NCI-H187 (cell line): ENCODE measurements at places on chromosomes 5 and 9.

DNA sequence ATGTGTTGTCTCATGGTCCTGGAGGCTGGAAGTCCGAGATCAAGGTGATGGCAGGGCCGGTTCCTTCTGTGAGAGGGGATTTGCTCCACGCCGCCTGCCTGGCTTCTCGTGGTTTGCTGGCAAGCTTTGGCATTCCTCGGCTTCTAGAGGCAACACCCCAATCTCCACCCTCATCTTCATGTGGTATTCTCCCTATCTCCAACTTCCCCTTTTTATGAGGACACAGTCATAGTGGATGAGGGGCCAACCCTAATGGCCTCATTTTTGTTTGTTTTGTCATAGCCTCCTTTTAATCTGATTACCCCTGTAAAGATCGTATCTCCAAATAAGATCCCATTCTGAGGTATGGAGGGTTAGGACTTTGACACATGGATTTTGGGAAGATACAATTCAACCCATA is 41.7 kb upstream of the CLK4 start:
- DNase-seq: no peak

- no peak for DNase-seq
Observed at GRCh38 chr5:65506961-65507360, 25.2 kb upstream of the ADAMTS6 start.

- DNase-seq: no peak
Observed at GRCh38 chr9:98805506-98806272, 1.8 kb upstream of the GALNT12 start.

GRCh38 chr9:5631026-5631425 is 2.1 kb downstream of the RIC1 start:
- DNase-seq: no peak

- DNase-seq: no peak
Observed at GRCh38 chr9:93660352-93661046, 84.1 kb downstream of the PHF2 start.

DNA sequence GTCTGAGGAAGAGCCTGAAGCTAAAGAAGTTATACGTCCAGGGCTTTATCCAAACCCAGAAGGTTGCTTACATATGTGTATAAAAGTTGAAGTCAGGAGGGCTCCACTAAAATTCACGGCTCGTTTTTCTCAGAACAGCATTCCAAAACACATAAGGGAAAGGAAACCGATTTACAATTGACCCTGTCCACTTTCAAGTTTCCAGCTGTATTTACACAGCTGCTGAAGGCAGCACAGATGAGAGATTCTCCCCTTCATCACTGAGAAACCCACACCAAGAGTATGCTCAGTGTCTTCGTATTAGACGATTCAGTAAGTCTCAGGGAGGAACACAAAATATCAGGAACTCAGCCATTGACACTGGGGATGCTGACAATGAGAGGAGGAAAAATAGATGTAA is 5.9 kb upstream of the NREP start:
- no peak for DNase-seq

DNA sequence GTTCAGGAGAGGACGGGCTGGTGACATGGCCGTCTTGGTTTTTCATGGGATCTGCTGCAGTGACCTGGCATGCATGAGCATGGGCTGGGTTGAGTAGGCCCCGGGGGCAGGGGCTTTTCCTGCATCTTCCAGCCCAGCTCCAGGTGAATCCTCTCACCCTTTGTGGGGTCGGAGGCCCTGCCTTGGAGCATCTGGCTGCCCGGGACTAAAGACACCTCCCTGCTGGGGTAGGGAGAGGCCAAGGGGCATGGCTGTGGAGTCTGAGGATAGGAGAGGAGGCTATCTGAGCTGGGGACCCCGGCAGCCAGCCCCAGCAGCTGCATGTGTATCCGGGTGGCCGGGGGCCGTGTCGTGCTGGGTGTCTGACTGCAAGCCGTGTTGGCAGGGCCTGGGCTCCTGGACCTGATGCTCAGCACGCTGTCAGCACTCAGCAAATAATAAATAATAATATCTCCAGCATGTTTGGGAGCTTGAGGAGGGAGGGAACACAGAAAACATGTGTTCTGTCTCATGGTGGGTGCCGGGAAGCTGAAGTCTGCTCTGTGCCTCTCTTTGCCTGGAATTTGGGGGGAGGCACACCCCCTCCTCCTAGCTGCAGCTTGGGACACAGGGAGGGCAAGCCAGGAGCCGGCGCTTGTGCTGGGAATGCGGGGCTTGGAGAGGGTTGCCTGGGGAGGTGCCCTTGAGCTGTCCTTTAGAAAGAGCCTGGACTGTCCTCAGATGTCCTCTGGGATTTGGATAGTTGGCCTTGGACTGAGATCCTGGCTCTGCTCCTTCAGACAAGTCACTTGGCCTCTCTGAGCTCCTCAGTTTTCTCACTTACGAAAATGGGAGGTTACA is 28.4 kb upstream of the PITX1 start:
- DNase-seq: no peak

DNA sequence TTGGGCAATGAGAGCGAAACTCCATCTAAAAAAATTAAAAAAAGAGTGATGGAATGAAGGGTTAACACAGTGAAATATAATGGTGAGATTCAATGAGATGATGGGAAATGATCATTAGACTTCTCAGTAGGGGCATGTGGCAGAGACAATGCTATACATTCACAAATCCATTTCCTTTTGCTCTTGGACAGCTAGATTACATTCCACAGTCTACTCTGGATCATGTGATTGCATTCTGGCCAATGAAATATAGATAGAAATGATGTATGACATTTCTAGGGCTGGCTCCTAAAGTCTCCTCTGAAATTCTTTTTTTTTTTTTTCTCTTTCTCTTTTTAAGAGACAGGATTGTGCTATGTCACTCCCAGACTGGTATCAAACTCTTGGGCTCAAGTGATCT is 3.8 kb upstream of the GALT start:
- no peak for DNase-seq

- DNase-seq: no peak
Observed at GRCh38 chr9:77063645-77064285, 44.3 kb downstream of the FOXB2 start.

DNA sequence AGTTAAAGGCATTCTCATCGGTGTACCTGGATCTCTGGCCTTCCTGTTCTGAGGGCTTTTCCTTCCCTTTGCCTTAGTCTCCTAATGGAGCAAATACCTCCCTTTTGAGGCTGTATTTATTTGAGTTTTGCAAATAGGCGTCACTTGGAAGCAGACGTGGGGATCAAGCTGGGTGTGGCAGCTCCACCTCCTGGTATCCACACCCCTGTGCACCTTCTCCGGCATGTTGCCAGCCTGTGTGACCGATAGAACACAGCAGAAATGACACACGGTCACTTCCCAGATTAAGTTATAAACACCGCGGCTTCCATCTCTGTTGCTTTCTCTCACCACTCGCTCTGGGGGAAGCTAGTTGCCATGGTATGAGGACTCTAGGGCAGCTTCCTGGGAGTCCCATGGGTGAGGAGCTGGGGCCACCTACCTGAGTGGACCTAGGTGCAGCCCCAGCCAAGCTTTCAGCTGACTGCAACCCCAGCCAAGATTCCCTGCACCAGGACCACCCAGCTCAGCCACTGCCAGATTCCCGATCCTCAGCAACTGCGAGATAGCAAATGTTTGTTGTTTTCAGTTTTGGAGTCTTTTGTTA is 214.4 kb upstream of the MVB12B start:
- no peak for DNase-seq

- DNase-seq: no peak
Observed at GRCh38 chr5:80282054-80282453, 26.2 kb upstream of the SERINC5 start.

DNA sequence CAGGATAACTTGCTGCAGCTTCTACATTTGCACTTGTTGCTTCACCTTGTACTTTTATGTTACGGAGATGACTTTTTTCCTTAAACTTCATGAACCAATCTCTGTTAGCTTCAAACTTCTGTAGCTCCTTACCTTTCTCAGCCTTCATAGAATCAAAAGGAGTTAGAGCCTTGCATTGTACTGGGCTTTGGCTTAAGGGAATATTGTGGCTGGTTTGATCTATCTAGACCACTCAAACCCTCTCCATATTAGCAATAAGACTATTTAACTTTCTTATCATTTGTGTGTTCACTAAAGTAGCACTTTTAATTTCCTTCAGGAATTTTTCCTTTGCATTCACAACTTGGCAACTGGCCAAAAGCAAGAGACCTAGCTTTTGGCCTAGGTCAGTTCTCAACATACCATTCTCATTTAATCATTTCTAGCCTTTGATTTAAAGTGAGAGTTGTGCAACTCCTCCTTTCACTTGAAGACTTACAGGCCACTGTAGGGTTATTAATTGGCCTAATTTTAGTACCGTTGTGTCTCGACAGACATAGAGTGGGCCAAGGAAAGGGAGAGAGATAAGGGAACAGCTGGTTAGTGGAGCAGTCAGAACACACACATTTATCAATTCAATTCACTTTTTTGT is 63.7 kb downstream of the SHOC1 start:
- DNase-seq: no peak

GRCh38 chr5:22928821-22929482 is 75.8 kb upstream of the CDH12 start:
- no peak for DNase-seq

- DNase-seq: no peak
Observed at GRCh38 chr5:478982-479535, 36.1 kb downstream of the EXOC3 start.

DNA sequence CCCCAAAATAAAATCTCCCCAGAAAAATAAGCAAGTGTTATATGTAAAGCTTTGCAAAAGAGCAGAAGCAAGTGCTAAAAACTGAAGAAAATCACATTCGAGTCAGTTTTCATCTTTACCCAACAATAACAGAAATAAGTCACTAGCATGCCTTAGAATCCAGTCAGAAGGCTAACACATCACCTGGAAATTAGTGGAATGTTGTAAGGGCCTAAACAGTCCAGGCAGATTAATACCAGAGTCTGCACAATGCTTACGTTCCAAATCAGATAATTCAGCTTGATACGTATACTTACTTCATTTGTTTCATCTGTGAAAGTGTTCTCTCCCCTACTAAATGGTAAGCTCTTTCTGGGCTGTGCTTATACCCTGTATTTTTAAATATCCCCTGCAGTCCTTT is 42.7 kb downstream of the SUSD1 start:
- DNase-seq: no peak

GRCh38 chr9:120071760-120072159 is 508.2 kb downstream of the CDK5RAP2 start:
- no peak for DNase-seq

DNA sequence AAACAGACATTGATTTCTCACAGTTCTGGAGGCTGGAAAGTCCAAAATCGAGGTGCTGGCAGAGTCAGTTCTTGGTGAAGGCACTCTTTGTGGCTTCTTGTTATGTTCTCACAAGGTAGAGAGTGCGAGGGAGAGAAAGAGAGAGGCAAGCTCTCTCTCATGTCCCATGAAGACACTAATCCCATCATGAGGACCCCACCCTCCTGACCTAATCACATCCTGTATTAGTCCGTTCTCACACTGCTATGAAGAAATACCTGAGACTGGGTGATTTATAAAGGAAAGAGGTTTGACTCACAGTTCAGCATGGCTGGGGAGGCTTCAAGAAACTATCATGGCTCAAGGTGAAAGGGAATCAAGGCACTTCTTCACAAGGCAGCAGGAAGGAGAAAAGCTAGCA is 5.7 kb upstream of the AMACR start:
- DNase-seq: no peak

DNA sequence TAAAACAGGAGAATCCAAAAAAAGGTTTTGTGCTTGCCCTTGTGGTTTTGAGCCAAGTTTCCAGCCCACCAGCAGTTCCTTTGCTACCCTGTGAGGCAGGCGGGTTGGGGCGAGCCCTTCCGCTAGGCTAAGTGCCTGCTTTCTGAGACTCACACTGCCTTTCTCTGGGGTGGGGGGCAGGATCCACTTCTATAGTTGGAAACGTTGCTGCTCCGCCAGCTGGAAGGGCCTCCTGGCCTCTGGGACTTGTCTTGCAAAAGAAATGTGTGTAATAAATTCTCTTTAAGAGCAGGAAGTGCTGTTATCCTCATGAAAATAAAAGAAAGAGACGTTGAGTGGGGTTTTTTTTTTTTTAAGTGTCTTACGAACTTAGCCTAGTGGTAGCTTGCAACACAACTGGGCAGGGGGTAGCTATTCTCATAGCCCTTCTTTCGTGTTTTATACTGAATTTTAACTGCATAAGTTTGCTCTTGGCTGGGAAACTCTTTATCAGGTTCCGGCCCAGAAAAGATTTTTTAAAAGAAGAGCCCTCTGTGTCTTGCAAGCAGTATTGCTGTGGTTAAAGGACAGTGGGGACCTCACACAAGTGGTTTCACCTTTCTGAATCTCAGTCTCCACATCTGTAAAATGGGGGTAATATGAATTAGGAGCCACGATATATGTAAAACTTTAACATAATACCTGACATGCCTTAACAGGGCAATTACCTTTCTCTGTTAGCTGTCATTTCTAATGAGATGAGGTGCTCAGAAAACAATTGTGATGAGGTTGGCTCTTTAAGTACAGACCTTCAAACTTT is 19.8 kb downstream of the JADE2 start:
- no peak for DNase-seq

GRCh38 chr5:129345213-129345924 is 114.7 kb upstream of the ADAMTS19 start:
- DNase-seq: no peak

- DNase-seq: no peak
Observed at GRCh38 chr5:172102913-172103626, 85.0 kb downstream of the STK10 start.

DNA sequence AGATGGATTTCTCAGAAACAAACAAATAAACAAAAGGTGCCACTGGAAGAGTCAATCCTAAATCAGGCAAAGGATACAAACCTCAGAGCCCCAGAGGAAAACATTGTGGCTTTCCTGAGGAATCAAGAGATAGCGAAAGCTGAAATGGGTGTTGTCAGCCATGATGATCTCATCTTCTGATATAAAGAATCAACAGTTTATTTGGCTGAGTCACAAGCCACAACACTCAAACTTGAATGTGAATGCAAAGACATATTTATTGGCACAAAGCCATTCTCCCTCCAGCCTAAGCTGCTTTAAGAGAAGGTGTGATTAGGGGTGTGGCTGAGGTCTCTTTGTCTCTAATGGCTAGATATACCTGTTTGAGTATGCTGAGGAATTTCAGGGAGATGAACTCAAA is 73.3 kb upstream of the NREP start:
- no peak for DNase-seq

DNA sequence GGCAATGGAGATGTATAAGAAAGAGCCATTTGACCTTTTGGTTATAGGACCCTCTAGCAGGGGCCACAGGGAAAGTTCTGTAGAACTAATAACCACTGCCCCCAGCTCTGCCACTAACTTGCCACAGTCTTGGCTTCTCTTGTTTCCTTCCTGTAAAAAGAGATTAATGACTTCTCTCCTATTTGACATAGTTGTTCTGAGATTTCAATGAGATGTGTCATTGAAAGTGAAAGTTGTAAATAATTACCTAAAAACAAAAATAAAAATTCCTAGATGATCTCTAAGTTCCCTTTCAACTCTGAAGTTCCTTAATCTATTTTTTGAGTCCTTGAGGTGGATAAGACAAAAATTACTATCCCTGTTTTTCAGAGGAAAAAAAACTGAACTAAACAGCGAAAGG is 1.4 kb upstream of the KIF12 start:
- no peak for DNase-seq

DNA sequence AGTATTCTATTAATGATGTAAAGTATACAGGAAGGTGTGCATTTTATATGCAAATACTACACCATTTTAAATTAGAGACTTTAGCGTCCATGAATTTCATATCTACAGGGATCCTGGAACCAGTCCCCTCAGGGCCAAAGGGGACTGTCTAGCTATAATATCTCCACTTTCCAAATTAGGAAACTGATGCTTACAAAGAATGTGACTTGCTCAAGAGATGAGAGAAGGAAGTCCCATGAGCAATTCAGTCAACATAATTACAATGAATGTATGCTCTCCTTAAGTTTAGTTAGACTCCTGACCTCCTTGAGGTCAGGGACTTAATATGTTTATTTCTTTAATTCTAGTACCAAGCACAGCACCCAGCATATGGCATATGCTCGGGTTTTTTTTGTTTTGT is 23.7 kb downstream of the NIPBL start:
- no peak for DNase-seq
